ENCODE measurements at places on chromosomes 2 and 18.
A peak's percentile ranks its signal among the peaks of the same experiment; 100 is the strongest.

DNA sequence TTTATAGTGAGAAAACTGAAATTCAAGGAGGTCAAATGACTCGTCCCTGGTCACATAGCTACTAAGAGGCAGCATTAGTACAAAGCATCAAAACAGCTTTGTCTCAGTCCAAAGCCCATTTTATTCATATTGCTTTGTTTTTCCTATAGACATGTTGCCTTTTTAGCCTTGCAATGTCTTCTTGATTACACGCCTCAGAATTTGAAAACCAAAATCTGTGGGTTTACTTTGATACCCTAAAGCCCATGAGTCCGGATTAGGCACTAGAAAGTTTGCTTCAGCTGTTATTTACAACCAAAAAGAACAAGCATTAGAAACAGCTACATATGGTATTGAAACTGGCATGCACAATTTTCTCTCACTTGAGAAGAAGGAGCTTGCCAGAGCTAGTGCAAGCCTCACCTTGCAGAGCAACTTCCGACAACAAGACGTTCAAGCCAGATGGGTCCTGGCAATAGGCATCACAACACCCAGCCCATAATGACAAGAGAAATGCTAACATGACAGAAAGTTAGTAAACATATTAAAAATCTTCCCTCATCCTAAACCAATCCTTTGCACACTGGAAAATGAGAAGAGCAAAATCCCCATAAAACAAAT is 276.8 kb downstream of the RIT2 start:
- no peak for DNase-seq

- DNase-seq: no peak
These were observed 68.3 kb upstream of the ZNF397 start for GRCh38 chr18:35172451-35173035.

DNA sequence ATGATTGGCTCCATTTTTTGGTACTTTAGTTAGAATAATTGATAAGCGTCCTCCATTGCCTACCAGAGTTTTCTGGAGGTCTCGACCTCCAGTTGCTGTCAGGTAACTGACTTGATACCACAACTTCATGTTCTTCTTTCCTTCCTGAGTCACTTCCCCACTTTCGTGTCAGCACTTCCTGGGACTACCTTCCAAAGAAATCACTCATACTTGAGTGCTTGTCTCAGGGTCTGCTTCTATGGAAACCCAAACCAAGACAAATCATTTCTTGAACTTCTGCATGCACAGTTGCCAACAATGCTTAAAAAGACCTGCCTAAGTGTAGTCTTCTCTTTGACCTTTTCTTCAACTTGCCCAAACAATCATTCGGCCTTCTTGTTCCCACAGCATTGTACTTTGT is 210.3 kb upstream of the ETAA1 start:
- DNase-seq: no peak

DNA sequence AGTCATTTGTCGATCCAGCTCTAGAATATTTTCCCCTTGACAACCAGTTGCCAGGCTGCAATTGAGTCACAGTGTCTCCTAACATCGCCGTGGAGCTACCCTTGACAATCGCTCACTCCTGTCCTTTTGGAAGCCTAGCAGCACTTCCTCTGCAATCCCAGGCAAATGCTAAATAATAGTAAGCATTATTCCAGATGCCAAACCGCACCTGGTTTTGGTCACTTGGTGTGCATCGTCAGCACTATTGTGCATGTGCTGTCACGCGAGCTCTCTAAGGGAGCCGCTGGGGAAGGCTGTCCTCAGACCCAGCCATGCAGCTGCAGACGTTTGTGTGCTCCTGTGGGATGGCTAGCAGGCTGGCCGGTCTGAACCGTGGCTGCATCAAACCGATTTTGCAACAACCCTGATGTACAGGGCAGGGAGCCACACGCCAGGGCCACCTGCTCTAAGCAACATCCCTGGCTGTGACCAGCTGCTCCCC is 549.5 kb upstream of the ID2 start:
- no peak for DNase-seq

GRCh38 chr2:226791056-226791486 is 8.5 kb downstream of the IRS1 start:
- DNase-seq: no peak

- DNase-seq: no peak
These were observed 151.1 kb upstream of the TWIST2 start for GRCh38 chr2:238696786-238697185.

- peak; percentile 42 for DNase-seq
These were observed 82.8 kb upstream of the AFF3 start for GRCh38 chr2:100224988-100225710.

- peak; percentile 34 for DNase-seq
These were observed 47.2 kb downstream of the SLC14A2 start for GRCh38 chr18:45662468-45662867.

DNA sequence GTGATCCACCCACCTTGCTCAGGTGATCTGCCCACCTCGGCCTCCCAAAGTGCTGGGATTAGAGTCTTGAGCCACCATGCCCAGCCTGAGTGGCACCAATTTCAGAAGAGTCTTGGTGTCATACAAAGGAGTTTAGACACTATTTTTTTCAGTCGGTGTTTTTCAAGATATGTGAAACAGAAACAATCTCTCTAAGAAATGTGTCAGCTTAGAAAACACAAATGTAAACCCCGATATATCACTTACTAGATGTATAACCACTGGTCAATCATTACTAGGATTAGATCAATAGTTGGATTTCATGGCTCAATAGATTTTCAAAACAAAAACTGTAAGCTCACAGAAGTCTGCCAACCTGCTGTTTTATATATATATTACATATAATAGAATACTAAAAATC is 67.2 kb upstream of the FRZB start:
- no peak for DNase-seq

DNA sequence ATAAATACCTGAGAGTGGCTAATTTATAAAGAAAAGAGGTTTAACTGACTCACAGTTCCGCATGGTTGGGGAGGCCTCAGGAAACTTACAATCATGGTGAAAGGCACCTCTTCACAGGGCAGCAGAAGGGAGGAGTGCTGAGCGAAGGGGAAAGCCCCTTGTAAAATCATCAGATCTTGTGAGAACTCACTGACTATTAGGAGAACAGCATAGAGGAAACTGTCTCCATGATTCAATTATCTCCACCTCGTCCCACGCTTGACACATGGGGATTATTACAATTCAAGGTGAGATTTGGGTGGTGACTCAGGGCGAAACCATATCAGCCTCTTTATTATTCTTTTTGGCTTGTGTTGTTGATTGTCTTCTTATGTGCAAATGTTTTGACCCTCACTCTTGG is 76.2 kb downstream of the WDR7 start:
- no peak for DNase-seq

GRCh38 chr2:146986161-146986560 is 858.7 kb upstream of the ACVR2A start:
- no peak for DNase-seq

GRCh38 chr2:151827564-151828142 is 568 bp downstream of the ARL5A start:
- no peak for DNase-seq

GRCh38 chr18:77271576-77272481 is 22.2 kb downstream of the GALR1 start:
- DNase-seq: peak; percentile 21

DNA sequence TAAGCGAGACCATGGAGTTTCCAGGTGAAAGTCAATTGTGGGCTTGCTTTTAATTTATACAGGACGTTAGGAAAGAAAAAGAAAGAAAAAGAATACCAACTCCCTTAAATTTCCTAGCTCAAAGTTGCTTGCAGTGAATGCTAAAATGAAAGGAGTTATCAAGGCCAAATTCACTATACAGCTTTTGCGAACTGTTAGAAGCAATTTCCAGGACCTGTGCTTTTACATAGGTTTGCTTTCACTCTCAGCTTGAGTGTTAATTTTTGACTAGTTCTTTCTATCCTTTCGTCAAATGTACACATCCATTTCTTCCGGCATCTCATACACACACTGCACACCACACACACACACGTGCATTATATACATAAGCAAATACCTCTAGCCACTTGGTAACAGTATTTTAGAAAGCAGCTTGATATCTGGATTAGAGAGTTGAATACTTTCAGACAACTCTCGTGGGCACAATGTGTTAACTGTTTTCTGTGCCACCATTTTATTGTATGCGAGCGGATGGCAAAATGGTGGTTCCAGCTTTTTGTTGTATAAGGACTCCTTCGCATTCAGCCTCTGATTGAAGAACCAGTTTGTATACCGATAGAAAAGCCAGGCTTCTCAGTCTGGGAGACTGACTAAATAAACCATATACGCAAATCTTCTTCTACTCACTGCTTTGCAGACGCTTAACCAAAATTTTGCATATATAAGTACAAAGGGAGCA is 381.8 kb downstream of the MTX2 start:
- DNase-seq: no peak

DNA sequence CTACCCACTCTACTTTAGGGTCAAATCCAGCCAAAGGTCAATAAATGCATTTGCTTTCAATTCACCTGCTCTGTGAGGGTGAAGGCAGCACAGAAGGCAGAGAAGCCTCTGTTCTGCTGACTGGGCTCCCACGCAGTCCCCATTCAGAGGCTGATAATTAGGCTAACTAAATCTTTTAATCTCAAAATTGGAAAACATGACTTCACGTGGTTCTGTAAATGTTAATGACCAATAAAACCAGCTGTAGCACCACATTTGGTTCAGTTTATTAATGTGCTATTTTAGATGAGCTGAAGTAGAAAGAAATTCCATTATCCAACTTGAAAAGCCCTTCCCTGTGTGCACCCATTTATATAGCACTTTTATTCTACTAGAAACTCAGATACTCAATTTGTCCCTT is 310.6 kb downstream of the C1D start:
- DNase-seq: no peak

GRCh38 chr2:105545730-105546627 is 147.1 kb upstream of the FHL2 start:
- DNase-seq: peak; percentile 13

GRCh38 chr18:46366751-46367376 is 262.7 kb downstream of the HAUS1 start:
- no peak for DNase-seq

DNA sequence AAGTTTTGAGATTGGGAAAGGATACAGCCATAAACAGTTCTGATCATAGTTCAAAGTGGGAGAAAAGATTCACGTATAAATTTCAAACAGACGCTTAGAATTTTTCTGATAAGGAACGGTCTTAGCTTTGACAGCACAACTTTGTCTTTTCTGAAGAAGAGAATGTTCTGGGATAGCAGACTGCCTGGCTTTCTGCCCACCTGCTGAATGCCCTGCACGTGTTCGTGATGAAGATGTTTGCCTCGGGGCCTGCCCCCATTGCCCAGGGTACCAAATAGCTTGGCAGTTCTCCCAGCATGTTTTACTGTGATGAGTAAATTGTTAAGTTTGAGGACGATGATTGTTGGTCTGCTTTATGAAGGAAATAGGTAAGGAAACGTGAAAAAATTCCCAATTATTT is 4.6 kb downstream of the MRPL33 start:
- no peak for DNase-seq

DNA sequence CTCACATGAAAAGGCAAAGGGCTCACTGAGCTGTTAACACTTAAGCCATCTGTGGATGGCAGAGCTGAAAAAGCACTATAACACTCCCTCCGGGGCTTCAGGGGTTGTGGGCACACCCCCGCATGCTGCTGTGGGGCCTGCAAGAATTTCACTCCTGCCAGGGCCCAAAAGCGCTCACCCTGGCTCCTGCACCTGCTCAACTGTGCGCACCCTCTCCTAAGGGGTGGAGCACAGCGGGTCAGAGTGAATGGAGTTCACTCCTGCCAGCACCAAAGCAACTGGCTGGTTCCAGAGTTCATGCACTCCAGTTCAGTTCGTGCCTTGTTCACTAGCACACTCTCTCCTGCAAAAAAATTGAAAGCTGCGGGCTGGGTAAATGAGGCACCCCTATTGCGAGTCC is 814.2 kb upstream of the SLC39A10 start:
- no peak for DNase-seq

- DNase-seq: no peak
These were observed 149.8 kb downstream of the AGPS start for GRCh38 chr2:177542396-177542795.

GRCh38 chr2:152465541-152465940 is 130.6 kb downstream of the FMNL2 start:
- DNase-seq: no peak

- no peak for DNase-seq
These were observed 61.4 kb upstream of the LGALSL start for GRCh38 chr2:64392529-64392928.

- no peak for DNase-seq
These were observed 289.3 kb downstream of the FSIP2 start for GRCh38 chr2:186027922-186028321.

- DNase-seq: no peak
These were observed 99.8 kb downstream of the UXS1 start for GRCh38 chr2:106094131-106094841.

DNA sequence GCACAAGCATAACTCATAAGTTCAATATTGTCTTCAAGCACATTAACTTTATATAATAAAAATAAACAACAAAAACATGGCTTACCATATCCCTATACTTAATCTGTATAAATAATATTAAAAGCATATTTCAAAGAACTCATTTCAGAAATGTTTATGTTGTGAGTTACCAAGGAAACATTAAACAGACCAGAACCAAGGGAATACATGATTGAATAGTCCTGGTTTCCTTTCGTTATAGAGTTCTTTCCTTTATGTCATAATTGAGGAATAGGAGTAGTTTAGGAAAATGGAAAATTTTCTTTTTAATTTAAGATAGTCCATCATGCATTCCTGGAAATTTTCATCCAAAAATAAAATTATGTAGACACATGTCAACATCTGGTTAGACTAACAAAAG is 343.0 kb downstream of the ERBB4 start:
- no peak for DNase-seq

GRCh38 chr18:77106331-77106730 is 26.3 kb downstream of the MBP start:
- DNase-seq: no peak

GRCh38 chr2:38549851-38550250 is 52.9 kb downstream of the HNRNPLL start:
- no peak for DNase-seq

DNA sequence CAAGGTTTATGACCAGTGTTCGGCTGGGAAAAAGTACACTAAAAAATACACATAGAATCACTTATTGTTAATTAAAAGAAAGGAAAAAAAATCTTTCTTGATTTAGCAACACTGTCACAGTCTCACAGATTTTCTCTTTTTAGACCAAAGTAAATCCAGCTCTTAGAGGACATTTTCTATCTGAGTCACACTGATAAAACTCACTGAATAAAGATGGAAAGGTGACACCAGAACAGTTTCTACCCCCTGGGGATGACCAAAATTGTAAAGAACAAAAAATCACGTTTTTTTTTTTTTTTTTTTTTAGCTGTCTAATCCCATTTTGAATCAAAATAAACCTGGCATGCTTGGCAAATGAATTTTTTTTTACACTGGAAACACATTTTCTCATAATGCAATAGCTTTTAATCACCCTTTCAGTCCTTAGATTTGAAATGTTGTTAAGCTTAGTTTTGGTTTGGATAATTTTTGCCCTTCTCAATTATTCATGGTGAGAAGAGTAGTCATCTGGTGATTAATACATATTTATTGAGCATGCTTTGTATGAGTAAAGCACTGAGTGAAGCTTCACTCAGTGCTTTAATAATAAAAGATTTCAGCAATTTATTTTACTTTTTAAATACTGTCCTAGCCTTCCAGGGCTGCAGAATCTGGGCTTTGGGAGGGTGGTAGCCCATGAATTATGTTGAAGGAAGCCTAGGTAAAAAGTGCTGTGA is 886.3 kb downstream of the SLC4A3 start:
- DNase-seq: no peak

GRCh38 chr18:78192054-78192453 is 787.6 kb upstream of the SALL3 start:
- DNase-seq: no peak

GRCh38 chr2:72982781-72983499 is 65.6 kb downstream of the EMX1 start:
- no peak for DNase-seq

Data from fibroblast of skin of left quadriceps (primary cell).